ENCODE measurements at places on chromosomes 16 and 17. TPM values are rescaled to one million over a fixed set of nuclear protein-coding genes. Genes with fewer than 3 reads are reported as not detected.

DNA sequence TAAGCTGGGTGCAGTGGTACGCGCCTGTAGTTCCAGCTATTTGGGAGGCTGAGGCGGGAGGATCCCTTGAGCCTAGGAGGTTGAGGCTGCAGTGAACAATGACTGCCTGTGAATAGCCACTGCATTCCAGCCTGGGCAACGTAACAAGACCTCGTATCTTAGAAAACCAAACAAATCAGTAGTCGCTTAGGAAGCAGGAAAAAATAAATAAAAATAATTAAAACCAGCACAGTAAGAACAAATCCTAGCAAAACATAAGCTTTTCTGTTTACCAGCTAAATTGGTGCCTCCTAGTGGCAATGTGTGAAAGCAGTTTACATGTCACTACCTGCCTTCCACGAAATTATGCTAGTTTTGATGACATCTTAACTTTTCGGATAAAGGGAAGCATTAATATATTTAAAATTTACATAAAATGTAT lies 1.3 kb downstream of the ARMC5 start:
- DNase-seq: peak; percentile 18

DNA sequence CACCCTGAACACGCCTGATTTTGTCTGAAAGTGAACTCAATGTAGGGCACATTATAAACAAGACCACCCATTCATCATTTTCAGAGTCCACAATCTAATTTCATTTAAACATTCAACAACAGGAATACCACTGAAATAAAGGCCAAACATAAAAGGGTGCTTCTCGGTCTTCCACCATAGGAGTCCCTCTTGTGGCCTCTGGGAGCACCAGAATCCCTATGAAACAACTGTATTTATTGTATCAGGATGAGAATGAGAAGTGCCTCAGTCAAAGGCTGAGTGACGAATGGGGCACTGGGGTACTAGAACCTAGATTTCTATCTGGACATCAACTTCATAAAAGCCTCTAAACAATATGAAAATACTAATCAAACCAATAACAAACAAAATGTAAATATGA lies 40.4 kb downstream of the NXPH3 start:
- DNase-seq: no peak

- DNase-seq: no peak
Measured at GRCh38 chr16:46862555-46863447, 21.4 kb upstream of the GPT2 start.

- DNase-seq: no peak
Measured at GRCh38 chr16:74637742-74638453, 28.8 kb downstream of the RFWD3 start.

DNA sequence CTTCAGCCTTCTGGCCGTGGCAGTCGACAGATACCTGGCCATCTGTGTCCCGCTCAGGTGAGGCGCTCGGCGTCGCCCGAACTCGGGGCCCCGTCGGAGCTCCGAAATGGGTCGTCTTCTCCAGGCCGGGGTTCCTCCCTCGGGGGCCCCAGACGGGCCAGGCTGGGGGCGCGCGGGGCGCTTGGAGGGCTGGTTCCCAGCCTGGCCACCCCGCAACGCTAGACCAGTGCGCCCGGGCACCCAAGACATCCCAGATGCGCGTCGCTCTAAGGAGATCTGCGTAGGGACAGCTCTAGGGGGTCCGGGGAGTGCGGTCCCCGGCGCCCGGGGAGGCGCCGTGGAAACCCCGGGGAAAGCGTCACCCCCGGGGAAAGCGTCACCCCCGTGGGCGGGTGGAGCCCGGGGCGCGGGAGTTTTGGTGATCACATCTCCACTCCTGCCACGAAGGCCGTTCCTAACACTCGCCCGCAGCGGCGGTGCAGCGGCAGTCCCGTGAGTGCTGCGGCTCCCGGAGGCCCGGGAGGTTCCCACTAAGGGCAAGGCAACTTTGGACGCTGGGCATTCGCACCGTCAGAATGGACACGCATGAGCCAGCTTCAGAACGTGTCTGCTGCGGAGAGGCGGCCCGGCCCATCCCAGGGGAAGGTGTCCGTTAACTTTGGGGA lies 729 bp downstream of the ADORA2B start:
- DNase-seq: no peak

- DNase-seq: no peak
Measured at GRCh38 chr17:45235416-45236281, 14.0 kb downstream of the FMNL1 start.

The CACNA1H gene
- total RNA-seq: 55.9 TPM

The TERB1 gene
- not detected for total RNA-seq

The PRSS33 gene
- not detected for total RNA-seq

Measured in chondrocyte (in vitro differentiated cells).